Spinal cord (tissue), 10 donors: ENCODE measurements at places on chromosomes 12 and 14.

- DNase-seq = no peak
Measured at GRCh38 chr12:53956251-53956887, 1.7 kb downstream of the HOXC12 start.

GRCh38 chr12:124207617-124208016 lies 87.3 kb upstream of the RFLNA start:
- no peak for DNase-seq

DNA sequence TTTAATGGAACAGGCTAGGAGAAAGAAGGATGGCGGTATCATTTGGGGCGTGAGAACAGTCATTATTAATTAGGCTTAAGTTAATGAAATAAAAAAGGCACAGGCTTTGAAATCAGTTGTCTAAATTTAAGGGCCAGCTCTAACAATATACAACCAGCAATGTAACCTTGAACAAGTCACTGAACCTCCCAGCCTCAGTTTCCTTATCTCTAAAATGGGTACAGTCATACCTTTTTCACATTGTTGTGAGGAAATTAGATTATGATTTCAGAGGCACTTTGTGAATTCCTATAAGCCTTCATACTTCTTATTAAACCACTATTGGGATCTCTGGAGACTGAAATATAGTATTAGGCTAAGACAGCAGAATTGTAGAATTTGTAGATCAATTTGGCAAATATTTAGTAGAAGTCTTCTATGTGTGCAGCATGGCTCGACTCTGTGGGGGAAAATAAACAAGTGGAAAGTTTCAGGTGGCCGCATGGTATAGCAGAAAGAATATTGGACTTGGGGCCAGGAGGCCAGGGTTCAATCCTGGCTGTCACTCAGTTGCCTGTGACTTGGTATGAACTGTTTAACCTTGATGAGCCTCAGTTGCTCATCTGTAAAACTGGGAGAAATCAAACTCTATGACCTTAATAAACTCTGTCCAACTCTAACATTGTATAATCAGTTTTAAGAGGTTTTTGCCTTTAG lies 117.7 kb downstream of the ETV6 start:
- no peak for DNase-seq

DNA sequence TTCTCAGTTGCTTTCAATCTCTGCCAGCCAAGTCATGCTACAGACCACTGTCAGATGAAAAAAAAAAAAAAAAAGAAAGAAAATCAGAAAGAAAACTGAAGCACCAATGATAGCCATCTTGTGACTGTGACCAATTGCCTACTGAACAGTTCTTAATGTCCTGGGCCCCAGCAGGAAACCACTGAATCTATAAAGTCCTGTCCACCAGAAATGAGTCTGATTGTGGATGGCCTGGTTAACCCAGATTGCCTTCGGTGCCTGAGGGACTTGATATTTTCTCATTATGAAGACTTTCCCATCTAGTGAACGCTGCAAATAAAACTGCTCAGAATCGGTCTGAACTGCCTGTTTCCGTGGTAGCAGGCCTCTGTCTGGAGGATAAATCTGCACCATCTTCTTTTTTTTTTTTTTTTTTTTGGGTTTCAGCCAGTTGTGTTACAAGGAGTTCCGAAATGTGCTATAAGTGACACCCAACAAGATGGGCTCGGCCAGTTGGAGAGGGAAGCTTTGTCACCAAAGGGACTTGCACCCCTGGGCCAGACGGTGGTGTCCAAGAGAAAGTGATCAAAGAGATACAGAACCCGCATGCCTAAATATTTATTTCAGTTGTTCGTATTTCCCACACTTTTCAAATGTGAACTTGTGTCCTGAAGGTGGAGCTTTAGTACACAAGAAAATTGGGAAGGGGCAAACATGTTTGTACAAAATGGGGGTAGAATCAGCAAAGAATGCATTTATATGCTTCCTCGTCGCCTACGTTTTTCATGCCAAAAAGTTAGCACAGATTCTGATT lies 3.0 kb upstream of the PLXNC1 start:
- no peak for DNase-seq

DNA sequence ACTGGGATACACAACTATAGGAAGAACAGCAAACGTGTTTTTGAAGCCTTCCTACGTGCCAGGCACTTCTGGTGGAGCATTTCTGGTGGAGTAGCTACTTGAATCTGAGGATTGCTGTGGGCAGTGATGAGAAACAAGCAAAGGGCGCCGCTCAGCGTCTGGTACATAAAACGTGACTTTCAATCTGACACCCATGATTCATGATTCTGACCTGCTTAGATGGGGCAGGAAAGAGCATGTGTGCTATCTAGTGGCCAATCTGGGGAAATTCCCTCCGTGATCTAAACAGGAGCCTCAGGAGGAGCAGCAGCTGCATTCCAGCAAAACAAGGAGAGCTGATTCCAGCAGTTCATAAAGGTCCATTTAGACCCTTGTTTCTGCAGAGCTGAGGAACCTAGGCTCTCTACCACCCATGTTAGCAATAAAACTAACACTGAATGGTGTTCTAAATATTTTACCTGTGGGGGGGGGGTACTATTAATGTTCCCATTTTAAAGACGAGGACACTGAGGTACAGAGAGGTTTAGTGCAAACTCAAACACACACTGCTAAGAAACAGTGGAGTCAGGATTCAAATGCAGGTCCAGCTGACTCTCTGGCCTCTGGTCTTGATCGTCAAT lies 37.8 kb downstream of the PAH start:
- DNase-seq = no peak

GRCh38 chr12:95445884-95446505 lies 28.0 kb upstream of the METAP2 start:
- DNase-seq = no peak

- no peak for DNase-seq
Measured at GRCh38 chr14:104957146-104958113, 20.7 kb downstream of the AHNAK2 start.

DNA sequence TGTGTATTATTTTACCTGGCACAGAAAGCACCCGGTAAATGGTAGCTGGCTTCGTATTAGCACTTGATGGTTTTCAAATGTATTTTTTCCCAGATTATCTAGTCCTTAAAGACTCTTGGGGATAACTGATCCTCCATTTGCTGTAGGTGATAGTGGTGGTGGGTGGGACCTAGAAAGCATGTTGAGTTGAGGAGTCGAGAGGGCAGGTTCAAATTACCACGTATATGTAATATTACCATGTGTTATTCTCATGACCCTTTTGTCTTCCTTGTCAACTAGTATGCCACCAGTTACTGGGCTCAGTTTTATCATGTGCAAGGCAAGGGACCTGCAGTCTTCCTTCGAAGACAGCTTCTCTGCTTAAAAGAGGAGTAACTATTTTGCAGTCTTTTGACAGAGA lies 1.8 kb downstream of the GLRX5 start:
- DNase-seq = no peak

- DNase-seq = peak; percentile 92
Measured at GRCh38 chr12:49201595-49202295, 12.9 kb upstream of the TUBA1A start.
